Activated CD4-positive, alpha-beta T cell treated with anti-CD3 and anti-CD28 coated beads, Interleukin-2, Interleukin-4, amounts not matched to agents 100 ng/mL and 50 ng/mL, durations not matched to agents 16 hours and 8 hours (primary cell): ENCODE measurements at places on chromosomes 5 and 9.
A peak's percentile ranks its signal among the peaks of the same experiment; 100 is the strongest.

DNA sequence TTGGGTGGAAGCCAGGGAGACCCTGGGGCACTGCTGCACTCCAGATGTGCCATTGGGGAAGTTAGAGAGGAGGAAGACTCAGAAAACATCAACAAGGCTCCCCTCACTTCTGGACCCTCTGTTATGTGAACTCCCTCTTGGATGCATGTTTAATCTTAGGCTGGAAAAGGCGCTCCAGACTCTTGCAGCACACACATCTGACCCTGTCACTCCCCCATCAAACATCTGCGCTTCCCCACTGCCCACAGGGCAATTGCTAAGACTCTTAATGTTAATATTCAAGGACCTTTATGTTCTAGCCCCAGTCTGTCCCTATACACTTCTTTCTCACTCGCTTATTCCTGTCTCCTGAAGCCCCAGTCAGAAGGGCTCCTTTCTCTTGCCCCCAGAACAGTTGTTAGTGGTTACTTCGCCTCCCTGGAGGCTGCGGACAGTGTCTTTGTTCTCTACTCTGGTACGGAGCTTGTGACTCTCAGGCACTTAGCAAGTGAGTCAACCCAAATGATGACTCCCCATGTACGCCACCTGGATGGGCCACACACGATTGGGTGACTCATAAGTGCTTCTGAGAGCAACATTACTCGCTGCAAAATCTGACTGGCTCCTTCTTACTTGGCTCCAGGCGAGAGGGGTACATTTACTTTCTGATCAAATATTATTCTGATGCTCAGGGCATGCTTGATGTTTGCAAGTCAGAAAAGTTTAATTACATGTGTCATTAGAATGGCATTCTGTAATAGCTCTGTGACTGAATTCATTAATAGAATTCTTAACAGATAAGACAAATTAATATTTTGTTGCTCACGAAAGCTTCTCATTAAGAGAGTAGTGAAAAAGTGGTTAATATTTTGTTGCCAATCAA, 193.6 kb downstream of the HSPA4 start:
- peak; percentile 73 for DNase-seq

- DNase-seq = no peak
Measured at GRCh38 chr9:81976351-81976750, 12.2 kb upstream of the SPATA31D1 start.

- DNase-seq = no peak
Measured at GRCh38 chr9:7601739-7602138, 197.8 kb downstream of the DMAC1 start.

DNA sequence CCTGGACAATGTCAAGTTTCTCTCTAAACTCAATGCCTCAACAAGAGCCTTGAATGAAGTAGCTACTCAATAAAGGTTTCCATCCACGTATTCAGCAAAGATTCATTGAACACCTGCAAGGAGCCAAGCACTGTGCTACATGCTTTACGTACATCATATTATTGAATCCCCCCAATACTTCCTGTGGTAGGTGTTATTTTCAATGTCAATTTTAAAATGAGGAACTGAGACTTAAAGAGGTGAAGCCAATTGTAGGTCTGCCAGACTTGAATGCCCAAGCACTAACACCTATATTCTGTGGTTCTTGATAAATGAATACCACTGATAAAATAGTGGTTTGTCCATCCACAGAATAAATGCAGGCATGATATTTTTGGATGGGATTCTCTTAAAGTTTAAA, 162.3 kb downstream of the DRD1 start:
- no peak for DNase-seq

GRCh38 chr9:7671847-7672246, 127.7 kb downstream of the DMAC1 start:
- DNase-seq = no peak

DNA sequence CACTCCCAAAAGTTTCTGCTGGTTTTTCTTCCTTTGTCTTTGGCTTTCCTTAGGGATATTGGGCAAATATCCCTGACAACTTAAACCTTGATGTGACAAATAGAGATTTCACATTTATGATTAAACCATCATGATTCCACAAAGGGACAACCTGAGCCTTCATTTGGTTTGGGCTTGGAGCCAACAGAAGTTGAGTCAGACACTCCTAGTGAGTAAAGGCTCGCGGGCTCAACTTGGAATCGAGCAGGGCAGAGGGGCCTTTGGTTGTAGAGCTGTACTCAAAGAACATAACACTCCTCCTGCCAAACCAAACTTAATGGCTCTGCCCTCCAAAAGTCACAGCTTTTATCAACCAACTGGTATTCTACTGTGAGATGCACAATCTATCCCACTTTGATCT, 290.2 kb upstream of the MAP3K1 start:
- DNase-seq = no peak

- DNase-seq = peak; percentile 67
Measured at GRCh38 chr9:99824378-99825171, 2.9 kb downstream of the NR4A3 start.

- peak; percentile 64 for DNase-seq
Measured at GRCh38 chr9:129235931-129236331, 57.9 kb upstream of the IER5L start.

DNA sequence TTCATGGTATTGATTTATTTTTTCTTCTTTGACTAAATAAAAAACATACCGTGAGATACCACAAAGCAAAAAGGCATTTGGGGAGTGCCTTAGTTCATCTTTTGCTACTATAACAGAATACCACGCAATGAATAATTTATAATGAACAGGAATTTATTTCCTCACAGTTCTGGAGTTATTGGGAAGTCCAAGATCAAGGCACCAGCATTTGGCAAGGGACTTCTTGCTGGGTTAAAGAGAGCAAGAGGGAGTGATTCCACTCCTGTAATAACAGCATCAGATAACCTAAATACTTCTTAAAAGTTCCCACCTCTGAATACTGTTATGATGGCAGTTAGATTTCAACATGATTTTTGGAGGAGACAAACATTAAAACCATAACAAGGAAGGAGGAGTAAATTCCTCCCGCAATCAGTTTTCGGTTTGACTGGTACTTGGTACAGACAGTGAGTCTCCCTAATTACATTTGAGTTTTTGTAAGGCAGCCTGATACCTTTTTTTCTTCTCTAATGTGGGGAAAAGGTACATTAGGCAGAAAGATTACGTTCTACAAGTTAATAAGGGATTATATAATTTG, 8.8 kb upstream of the OMD start:
- peak; percentile 24 for DNase-seq

- DNase-seq = no peak
Measured at GRCh38 chr9:13598738-13599137, 319.2 kb upstream of the MPDZ start.

GRCh38 chr9:72952914-72953313, at the start of gene ALDH1A1:
ALDH1A1 (minus strand) TSS chr9:72953053; CDS start chr9:72953000, 53 bp downstream.
- DNase-seq = no peak

GRCh38 chr9:114370968-114371320, 16.8 kb downstream of the AKNA start:
- no peak for DNase-seq

DNA sequence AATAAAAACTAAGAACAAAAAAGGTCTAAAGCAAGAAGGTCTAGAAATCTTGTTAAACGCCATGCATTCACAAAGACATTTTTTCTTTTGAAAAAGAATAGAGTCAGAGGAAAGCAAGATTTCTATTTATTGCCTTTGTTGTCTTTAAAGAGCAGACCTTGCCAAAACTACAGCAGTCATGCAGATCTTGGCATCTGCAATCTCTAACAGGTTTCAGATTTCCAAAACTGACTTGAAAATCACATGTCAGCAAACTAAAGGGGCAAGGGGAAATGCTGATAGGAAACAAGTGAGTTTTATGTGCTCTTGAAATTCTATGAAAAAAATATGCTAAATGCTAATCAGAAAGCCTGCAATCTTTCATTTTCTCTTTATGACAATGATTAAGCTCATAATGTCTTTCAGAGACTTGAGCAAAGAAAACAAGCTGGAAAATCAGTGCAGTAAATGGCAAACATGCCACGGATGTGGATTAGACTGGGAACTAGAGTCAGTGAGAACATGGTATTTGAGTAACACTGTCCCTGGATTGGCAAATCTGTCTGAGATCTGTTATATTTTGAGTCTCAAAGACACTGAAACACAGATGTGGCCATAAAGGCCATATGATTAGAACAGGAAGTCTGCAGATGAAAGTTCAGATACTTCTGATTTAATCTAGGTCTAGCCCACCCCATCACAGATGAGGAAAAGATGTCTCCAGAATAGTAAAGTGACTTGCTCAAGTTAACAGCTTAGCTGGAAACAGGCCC, 361.4 kb upstream of the RPS23 start:
- no peak for DNase-seq

GRCh38 chr9:13352451-13352979, 73.0 kb upstream of the MPDZ start:
- DNase-seq = no peak

- DNase-seq = no peak
Measured at GRCh38 chr9:104798209-104798995, 34.5 kb downstream of the NIPSNAP3B start.

DNA sequence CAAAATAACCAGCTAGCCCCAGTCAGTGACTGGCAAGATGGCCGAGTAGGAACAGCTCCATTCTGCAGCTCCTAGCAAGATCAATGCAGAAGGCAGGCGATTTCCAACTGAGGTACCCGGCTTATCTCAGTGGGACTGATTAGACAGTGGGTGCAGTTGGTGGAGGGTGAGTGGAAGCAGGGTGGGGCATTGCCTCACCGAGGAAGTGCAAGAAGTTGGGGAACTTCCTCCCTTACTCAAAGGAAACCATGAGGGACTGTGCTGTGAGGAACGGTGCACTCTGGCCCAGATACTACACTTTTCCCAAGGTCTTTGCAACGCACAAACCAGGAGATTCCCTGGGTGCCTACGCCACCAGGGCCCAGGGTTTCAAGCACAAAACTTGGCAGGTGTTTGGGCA, 9.6 kb upstream of the BTNL8 start:
- no peak for DNase-seq

DNA sequence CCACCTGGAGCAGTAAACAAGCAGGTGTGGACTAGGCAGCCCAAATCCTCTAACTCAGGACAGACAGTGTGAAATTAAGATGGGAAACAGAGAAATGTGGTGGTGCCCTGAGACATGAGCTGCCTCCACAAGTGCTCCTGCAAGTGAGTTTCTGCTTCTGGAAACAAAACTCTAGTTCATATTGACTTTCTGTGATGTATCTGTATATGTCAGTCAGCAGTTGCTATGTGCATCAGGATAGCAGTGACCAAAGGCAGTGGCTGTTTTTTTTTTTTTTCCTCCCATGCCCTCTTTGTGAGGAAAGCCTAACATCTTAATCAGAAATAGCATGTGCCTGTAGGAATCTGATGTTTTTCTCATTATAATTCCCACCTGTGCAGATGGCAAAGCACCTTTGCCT, 318.4 kb upstream of the SEMA6A start:
- DNase-seq = no peak

DNA sequence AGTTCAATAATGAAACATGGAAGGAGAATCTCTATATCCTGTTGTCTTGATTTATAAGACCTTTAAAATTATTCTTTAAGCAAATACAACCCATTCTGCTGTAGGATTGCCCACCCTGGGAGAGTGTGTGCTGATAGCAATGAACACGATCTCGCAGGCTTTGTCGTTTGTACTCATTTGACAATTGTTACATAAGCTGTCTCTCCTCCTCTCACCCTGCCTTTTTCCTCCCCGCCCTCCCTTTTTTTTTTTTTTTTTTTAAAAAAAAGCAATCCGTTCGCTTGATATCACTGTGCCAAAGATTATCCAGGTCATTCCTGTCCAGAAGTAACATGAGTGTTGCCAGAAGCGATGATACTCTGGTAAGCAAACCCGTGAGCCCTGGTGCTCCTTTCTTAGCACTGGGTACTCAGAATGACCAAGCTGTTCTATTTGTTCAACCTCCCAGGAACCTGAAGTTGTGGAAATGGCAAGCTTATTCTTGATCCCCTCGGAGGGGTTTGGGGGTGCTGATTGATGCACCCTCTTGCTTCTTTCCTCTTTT, 82.7 kb upstream of the CTSL start:
- DNase-seq = no peak

DNA sequence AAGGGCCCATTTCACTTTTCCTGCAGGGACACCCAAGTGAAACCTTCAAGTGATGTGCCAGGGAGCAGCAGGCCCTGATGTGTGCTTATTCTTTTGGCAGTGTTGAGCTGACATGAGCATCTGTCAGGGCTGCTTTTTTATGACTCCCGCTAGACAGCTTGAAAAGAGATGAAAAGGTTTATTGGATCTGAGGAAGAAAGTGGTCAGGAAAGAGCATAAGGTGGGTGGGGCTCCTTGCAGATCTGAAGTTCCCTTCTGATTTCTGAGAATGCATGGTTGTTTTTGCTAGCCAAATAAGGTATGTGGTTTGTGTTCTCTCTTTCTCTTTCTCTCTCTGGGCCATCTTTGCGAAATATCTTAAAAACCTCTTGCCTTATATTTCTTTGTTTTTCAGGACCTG, 316.1 kb downstream of the DMRT2 start:
- DNase-seq = peak; percentile 1

GRCh38 chr5:126808521-126808988, 31.6 kb downstream of the LMNB1 start:
- DNase-seq = no peak

DNA sequence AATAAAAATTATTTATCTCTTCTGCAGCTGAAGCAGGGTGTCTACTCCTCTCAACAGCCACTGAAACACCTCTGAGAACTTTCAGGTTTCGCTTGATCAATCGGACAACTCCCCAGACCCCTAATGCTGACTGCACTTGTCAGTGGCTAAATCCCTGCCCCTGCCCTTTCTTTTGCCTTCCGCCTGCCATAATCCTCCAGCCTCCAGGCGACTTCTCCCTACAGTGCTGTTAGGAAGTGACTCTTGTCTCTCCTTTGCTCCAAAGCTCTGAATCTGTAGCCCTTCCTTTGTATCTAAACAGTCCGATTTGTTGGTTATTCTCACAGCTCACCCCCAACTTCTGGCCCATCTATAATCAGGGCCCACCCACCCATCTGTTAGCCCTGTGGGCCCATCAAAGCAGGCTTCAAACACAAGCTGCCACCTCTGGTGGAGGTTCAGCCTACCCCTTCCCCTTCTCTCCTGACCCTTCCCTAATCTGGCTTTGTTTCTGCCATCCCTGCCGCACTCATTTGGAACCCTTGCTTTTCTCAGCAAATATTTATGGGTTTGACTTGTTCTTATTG, 53.7 kb upstream of the IFNK start:
- no peak for DNase-seq

DNA sequence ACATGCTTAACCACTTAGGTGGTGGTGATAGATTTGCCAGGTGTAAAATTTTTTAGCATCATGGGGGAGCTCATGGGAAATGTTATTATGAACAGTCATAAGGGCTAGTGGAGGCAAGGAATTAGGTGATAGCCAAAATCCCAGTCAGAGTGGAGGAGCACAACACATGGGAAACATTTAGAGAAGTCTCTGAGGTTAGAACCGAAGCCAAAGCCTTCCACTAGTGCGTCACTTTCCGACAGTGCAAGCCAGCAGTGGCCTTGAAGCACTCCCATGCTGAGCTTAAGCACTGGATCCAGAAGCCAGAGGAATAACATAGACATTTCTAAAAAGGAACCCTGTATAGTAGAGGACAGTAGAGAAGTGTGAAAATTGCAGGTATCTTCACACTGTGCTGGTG, 101.5 kb upstream of the SNX2 start:
- no peak for DNase-seq

- DNase-seq = no peak
Measured at GRCh38 chr5:6465831-6466790, 17.5 kb downstream of the UBE2QL1 start.

GRCh38 chr9:38724754-38725153, 4.8 kb upstream of the FAM240B start:
- DNase-seq = no peak

GRCh38 chr5:41433552-41434181, 76.7 kb downstream of the PLCXD3 start:
- DNase-seq = no peak

GRCh38 chr9:33117306-33117705, 40.8 kb upstream of the SMU1 start:
- no peak for DNase-seq

- no peak for DNase-seq
Measured at GRCh38 chr5:123505633-123506032, 6.3 kb upstream of the CSNK1G3 start.
